Stimulated activated CD4-positive, alpha-beta T cell treated with anti-CD3 and anti-CD28 coated beads, TNF-alpha, amount 100 ng/mL, for 24 hours (primary cell): ENCODE measurements at places on chromosomes 1 and 21.
A peak's percentile ranks its signal among the peaks of the same experiment; 100 is the strongest.

GRCh38 chr1:12495725-12496124 is 122.3 kb downstream of the DHRS3 start:
- no peak for DNase-seq

GRCh38 chr1:184622136-184622823 is 132.4 kb downstream of the EDEM3 start:
- DNase-seq = no peak

- DNase-seq = no peak
Observed at GRCh38 chr1:21689661-21690372, 20.7 kb upstream of the RAP1GAP start.

DNA sequence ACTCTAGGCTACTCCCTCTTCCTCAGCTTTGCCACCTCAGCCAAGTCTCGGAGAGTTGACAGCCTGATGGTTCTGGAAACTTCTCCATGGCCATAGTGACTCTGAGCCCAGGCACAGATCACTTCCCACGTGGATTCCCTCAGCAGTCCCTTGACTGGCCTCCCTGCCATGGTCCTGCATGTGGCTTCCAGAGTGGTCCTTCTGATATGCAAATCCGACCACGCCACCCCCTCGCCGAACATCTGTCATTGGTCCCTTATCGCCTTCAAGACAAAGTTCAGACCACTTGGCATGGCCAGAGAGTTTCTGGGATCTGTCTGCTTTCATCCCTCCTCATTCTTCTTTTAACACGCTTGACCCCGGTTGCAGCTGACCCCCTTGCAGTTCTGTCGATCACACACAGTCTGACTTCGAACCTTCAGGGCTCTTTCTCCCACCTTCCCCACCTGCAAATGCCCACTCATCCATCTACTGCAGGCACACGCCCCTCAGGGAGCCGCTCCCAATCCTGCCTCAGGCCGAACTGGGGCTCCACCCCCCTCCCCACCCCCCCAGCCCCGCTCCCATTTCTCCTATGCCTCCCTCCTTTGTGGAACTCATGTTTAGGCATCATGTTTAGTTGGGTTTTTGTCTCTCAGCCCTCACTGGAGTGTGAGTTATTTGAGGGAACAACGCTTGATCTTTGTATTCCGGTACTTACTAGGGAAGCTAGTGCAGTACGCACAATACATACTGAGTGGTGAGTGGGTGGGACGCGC is 29.0 kb downstream of the KIAA1614 start:
- no peak for DNase-seq

- no peak for DNase-seq
Observed at GRCh38 chr1:85451236-85451830, 13.6 kb downstream of the DDAH1 start.

GRCh38 chr1:224852901-224853568 is 76.4 kb upstream of the DNAH14 start:
- DNase-seq = no peak

- peak; percentile 27 for DNase-seq
Observed at GRCh38 chr1:115098979-115099692, 9.8 kb upstream of the TSPAN2 start.

GRCh38 chr1:202167708-202168415 is 7.5 kb upstream of the PTPN7 start:
- no peak for DNase-seq
